ENCODE measurements at places on chromosomes 5 and 9. TPM values are rescaled to one million over a fixed set of nuclear protein-coding genes. Genes with fewer than 3 reads are reported as not detected.
A peak's percentile ranks its signal among the peaks of the same experiment; 100 is the strongest.

Gene TUSC1
- 6.4 TPM for polyA plus RNA-seq

Gene ABLIM3
- 0.19 TPM for polyA plus RNA-seq

Gene TYRP1
- not detected for polyA plus RNA-seq

Gene GAS1
- polyA plus RNA-seq, result 1.4 TPM

Gene MARCHF6
- 70.8 TPM for polyA plus RNA-seq

Gene CER1
- 0.73 TPM for polyA plus RNA-seq

Gene NR6A1
- polyA plus RNA-seq, result 44.2 TPM

Gene LECT2
- 0.45 TPM for polyA plus RNA-seq

Gene CYSRT1
- 3.2 TPM for polyA plus RNA-seq

Gene SHB
- polyA plus RNA-seq, result 1.5 TPM

Gene ZCCHC10
- 90.1 TPM for polyA plus RNA-seq

DNA sequence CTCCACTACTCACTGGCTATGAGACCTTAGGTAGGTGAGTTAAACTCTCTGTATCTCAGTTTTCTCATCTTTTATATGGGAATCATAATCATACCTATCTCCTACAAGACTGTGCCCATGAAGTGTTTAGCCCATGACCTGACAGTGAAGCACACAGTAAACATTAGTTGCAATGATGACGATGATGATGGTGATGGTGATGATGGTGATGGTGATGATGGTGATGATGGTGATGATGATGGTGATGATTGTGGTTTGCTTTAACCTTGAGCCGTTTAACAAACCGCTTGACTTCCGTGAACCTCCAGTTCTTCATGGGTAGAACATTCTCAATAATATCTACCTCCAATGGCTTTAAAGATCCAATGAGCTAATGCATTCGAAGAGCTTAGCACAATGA, 220.2 kb upstream of the MVB12B start:
- H3K4me3 ChIP-seq, result no peak overlapping the region
- no peaks in the 10 kb centered on the region for H3K4me1 ChIP-seq
- DNase-seq, result no peak

DNA sequence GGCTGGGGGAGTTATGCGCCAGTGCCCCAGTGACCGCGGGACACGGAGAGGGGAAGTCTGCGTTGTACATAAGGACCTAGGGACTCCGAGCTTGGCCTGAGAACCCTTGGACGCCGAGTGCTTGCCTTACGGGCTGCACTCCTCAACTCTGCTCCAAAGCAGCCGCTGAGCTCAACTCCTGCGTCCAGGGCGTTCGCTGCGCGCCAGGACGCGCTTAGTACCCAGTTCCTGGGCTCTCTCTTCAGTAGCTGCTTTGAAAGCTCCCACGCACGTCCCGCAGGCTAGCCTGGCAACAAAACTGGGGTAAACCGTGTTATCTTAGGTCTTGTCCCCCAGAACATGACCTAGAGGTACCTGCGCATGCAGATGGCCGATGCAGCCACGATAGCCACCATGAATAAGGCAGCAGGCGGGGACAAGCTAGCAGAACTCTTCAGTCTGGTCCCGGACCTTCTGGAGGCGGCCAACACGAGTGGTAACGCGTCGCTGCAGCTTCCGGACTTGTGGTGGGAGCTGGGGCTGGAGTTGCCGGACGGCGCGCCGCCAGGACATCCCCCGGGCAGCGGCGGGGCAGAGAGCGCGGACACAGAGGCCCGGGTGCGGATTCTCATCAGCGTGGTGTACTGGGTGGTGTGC, at the start of gene RXFP3:
RXFP3 (plus strand) TSS at position 6 of the 636 bp plus-strand sequence; CDS start at position 361, 355 bp downstream.
- peak; percentile 59 for DNase-seq
- H3K4me1 ChIP-seq, result peaks cover 7% of the 10 kb centered on the region
- H3K4me3 ChIP-seq, result peak within 1 kb of the TSS; percentile 80
- H3K36me3 ChIP-seq, result no peaks in the 10 kb centered on the region
- no peak within 1 kb of the TSS for H3K27ac ChIP-seq

DNA sequence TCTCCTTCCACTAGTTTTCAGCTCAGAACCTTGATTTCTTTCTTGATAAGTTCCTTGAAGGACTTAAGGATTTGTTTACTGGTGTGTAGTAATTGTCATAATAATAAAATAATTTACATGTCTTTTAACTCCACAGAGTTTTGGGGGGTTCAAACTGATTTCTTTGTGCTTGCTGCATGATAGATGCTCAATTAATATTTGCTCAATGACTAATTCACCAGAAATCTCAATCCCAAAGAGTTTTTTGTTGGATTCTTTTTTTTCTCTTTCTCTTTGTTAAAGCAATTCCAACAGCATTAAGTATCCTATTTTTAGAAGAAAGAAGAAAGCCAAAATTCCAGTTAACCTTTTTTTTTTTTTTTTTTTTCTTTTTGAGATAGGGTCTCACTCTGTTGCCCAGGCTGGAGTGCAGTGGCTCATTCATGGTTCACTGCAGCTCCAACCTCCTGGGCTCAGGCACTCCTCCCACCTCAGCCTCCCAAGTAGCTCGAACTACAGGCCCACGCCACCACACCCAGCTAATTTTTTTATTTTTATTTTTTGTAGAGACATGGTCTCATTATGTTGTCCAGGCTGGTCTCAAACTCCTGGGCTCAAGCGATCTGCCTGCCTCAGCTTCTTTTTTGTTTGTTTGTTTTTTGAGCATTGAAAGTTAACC, 10.8 kb downstream of the FAF2 start:
- no peaks in the 10 kb centered on the region for H3K4me1 ChIP-seq
- no peaks in the 10 kb centered on the region for H3K36me3 ChIP-seq
- H3K4me3 ChIP-seq, result no peak overlapping the region
- H3K27me3 ChIP-seq, result no peaks in the 10 kb centered on the region
- no peak overlapping the region for H3K27ac ChIP-seq
- no peak for DNase-seq

GRCh38 chr5:104951829-104952228, 1389.2 kb upstream of the NUDT12 start:
- no peaks in the 10 kb centered on the region for H3K27me3 ChIP-seq
- H3K4me3 ChIP-seq, result no peak overlapping the region
- H3K27ac ChIP-seq, result no peak overlapping the region
- no peaks in the 10 kb centered on the region for H3K4me1 ChIP-seq
- peak; percentile 0 for DNase-seq

DNA sequence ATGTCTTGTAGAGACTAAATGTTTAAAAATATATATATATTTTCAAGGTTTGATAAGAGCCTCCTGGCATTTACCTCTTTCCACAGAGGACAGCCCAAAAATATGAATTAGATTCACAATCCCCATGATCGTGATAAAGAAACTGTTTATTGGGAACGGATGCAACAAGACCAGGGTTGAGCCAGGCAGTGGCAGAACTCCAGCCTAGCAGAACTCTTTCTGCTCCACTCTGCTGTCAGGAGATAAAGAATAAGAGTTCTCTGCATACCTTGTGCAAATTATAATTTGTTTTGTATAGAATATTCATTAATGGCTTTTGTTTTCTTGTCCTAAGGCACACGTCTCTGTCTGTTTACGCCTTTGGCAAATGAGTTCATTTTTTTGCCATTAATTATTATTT, 472.2 kb downstream of the TUSC1 start:
- peaks cover 10% of the 10 kb centered on the region for H3K4me1 ChIP-seq
- H3K27me3 ChIP-seq, result no peaks in the 10 kb centered on the region
- no peaks in the 10 kb centered on the region for H3K36me3 ChIP-seq
- H3K4me3 ChIP-seq, result peak overlapping the region; percentile 7
- DNase-seq, result no peak
- no peak overlapping the region for H3K27ac ChIP-seq

GRCh38 chr9:100408546-100409175, 18.3 kb upstream of the MSANTD3 start:
- no peaks in the 10 kb centered on the region for H3K27me3 ChIP-seq
- H3K4me3 ChIP-seq, result no peak overlapping the region
- peaks cover 6% of the 10 kb centered on the region for H3K4me1 ChIP-seq

GRCh38 chr5:164301708-164302107, 796.3 kb downstream of the MAT2B start:
- DNase-seq, result no peak
- no peaks in the 10 kb centered on the region for H3K36me3 ChIP-seq
- H3K27me3 ChIP-seq, result no peaks in the 10 kb centered on the region
- H3K4me1 ChIP-seq, result peaks cover 6% of the 10 kb centered on the region
- no peak overlapping the region for H3K27ac ChIP-seq
- no peak overlapping the region for H3K4me3 ChIP-seq

DNA sequence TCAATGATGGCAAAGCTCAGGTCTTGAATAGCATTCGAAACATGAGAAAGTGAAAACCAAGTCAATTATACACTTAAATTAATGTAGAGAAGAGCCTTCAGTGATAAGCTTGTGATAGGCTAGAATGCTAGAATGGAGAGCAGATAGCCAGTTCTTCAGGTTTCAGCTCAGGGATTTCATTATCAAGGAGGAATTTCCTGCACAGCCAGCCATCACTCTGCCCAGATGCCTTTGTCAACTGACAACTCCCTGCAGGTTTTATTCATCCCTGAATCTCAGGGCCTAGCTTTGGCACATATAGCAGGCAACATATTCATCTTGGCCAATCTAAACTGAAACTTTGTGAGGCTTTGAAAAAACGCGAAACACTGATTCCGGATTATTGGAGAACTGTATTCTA, 199.3 kb upstream of the CDH6 start:
- no peaks in the 10 kb centered on the region for H3K36me3 ChIP-seq
- H3K27me3 ChIP-seq, result no peaks in the 10 kb centered on the region
- peak; percentile 19 for DNase-seq
- no peak overlapping the region for H3K4me3 ChIP-seq
- peaks cover 9% of the 10 kb centered on the region for H3K4me1 ChIP-seq

- H3K27me3 ChIP-seq, result no peaks in the 10 kb centered on the region
- H3K27ac ChIP-seq, result no peak overlapping the region
- no peak overlapping the region for H3K4me3 ChIP-seq
- DNase-seq, result no peak
- H3K4me1 ChIP-seq, result peaks cover 12% of the 10 kb centered on the region
Observed at GRCh38 chr5:102855681-102856388, 100.7 kb downstream of the PAM start.

- DNase-seq, result peak; percentile 84
- H3K27ac ChIP-seq, result peak within 1 kb of the TSS; percentile 6
- peaks cover 12% of the 10 kb centered on the region for H3K36me3 ChIP-seq
- no peaks in the 10 kb centered on the region for H3K27me3 ChIP-seq
- peak within 1 kb of the TSS; percentile 86 for H3K4me3 ChIP-seq
Observed at GRCh38 chr5:36606428-36607113, at the start of gene SLC1A3. Gene SLC1A3, plus strand, starts transcription at chr5:36606606. Its CDS starts 1,818 bp downstream, at chr5:36608424.
